Activated naive CD4-positive, alpha-beta T cell treated with Interleukin-2 at 50 U/mL for 16 hours (primary cell): ENCODE measurements at places on chromosomes 16 and 17.
A peak's percentile ranks its signal among the peaks of the same experiment; 100 is the strongest.

DNA sequence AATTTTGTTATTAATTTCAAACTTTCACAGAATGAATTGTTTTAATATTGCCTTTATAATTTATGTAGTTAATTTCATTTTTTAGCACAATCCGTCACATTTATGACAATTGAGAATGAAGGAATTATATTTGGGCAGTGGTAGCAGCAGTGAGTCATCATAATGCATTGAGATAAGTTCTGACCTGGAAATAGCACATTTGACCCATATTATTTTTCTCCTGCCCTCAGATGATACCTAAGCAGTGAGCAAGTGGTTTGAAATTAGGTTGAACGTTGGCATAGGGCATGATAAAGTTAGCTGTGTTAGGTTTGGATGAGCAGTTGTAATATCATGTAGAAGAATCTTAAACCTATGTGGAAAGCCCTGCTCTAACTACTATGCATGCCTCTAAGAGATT lies 1431.3 kb upstream of the CDH8 start:
- DNase-seq = no peak

GRCh38 chr16:87053016-87053982 lies 263.9 kb downstream of the C16orf95 start:
- no peak for DNase-seq

DNA sequence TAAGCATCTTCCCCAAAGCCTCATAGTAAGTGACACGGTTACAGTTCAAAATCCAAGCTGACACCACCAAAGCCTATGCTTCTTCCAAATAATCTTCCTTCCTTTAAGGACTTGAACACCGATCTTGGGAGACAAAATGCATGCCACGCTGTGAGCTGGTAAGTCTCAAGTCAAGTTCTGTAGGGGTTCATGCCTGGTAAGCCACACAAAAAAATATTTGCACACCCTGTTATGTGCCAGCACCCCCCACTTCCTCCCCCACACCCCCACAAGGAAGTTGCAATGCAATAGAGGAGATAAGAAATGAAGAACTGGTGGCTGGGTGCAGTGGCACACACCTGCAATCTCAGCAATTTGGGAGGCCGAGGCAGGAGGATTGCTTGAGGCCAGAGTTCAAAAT lies 5.6 kb downstream of the NOG start:
- DNase-seq = no peak

DNA sequence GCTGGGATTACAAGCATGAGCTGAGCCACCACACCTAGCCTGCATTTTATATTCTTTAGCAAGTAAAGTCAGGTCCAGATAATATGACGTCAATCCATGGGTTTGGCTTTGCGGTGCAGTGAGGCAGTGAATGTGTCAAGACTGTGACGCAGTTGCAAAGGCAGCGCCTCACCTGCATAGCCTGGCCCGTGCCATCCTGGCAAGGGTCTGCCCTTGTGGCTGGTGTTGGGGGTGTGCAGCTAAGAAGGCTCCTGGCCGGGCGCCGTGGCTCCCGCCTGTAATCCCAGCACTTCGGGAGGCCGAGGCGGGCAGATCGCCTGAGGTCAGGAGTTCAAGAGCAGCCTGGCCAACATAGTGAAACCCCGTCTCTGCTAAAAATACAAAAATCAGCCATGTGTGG lies 7.0 kb downstream of the PDF start:
- DNase-seq = no peak

DNA sequence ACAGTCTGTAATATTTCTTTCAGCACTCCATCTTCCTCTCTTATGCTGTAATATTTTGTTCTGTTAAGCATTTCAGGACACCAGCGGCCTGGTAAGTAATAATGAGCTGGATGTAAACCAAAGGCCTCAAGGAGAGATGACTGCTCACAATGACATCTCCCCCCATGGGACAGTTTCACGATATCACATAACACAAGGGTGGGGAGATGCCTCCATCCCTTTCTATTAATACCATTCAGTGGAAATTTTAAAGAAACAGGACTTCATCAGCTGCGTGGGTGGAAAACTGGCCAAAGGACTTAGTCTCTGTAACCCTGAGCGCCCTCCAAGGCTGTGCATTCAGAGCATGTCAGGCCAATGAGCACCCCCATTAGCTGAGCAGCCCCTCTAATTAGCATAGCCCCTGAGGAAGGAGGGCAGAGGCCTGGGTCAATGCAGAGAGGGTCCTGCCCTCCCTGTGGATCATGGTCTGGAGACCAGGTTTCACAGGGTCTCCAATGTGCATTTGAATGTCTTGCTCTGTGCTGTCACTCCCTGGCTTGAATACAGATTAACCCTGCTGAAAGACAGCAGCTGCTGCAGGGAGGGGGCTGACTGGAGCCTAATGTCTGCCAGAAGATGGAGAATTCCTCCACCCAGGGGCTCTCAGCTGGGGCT lies 156.4 kb downstream of the HS3ST2 start:
- no peak for DNase-seq

- DNase-seq = peak; percentile 12
These were observed at the start of gene CHST6 for GRCh38 chr16:75495076-75495674. CHST6 (minus strand) TSS chr16:75495441; CDS start chr16:75479828, 15,613 bp downstream.

GRCh38 chr17:43614561-43614960 lies 47.2 kb downstream of the MEOX1 start:
- no peak for DNase-seq

DNA sequence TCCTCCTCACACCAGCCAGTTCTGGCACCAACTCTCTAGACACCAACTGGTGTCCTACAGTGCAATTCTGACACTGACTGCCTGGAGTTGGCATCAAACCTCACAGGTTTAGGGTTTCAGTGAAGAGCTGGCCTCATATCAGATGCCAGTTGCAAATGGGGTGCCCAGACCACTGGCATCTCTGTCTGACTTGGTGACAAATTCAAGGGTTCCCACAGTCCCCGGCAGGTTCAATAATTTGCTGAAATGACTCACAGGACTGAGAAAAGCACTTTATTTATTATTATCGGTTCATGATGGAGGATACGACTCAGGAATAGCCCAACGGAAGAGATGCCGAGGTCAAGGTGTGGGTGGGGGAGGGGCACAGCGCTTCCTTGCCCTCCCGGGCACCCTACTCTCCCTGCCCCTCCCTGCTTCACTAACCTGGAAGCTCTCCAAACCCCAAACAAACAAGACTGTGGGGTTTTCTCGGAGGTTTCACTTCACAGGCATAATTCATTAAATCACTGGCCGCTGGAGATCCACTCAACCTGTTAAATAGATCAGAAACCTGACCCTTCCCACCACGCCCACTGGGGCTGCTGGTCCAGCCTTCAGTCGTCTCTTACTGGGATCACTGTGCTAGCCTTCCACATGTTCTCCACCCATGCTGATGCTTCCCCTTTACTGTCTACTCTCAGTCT lies 1.7 kb upstream of the NLRP1 start:
- DNase-seq = peak; percentile 33

- DNase-seq = no peak
These were observed 76.0 kb downstream of the ZNF18 start for GRCh38 chr17:11921296-11921695.

DNA sequence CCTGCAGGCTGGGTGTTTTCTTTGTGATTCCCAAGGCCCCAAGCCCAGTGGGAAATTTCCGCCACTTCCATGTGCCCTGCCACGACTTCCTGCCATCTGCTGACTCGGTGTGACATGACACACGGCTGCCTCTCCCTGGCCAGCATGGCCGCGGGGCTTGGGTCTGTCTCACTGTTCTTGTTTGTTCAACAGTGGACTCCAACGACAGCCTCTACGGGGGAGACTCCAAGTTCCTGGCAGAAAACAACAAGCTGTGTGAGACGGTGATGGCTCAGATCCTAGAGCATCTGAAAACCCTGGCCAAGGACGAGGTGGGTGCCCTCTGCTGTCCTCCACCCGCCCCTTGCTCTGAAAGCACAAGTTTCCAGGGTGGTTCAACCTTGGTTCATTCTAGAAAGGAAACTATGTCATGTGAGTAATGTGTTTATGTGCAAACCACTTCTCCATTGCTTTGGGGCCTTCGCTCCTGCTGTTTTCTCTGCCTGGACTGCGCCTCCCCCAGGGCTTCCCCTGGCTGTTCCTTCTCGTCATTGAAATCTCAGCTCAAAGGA lies 26.8 kb downstream of the KNOP1 start:
- DNase-seq = no peak

DNA sequence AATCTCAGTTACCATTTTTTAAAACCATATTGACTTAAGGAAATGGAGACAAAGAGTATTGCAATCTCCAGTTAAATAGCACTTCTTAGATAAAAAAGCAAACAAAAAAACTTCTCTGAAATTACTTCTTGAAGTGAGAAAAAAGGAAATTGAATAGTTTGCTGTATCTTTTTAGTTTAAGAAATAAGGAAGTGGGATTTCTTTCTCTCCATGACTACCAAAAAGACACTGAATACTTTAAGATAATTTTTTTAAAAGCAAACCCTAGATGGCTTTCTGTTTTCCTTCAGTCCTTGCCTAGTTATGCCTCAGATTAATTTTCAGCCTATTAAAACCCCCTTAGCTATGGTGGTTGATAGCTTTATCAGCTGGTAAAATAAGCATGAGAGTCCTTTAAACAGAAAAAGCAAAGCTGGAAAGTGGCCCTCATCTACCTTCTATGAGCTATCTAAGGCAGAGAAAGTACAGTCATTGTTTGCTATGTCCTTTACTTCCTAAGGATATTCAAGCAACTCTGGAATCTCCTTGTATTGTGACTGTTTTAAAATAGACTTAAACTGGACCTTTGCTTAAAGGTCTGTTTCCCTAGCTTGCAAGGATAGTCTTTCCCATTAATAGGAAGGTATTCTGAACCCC lies 28.6 kb downstream of the TPPP3 start:
- no peak for DNase-seq

DNA sequence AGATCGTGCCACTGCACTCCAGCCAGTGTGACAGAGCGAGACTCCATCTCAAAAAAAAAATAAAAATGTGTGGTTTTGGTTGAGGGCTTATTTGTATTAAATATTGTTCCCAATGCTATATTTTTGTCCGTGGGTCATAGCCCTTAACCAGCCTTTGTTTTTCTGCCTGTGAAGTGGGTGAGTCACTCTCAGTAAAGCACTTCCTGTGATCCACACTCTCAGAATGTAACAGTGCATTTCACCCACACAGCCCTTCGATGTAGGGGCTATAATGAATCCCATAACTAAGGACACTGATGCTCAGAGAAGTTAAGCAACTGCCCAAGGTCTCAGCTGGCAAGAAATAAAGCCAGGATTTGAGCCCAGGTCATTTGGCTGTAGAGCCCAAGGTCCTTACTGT lies 34.7 kb upstream of the POLR3E start:
- no peak for DNase-seq

GRCh38 chr16:64858076-64858475 lies 263.8 kb downstream of the CDH11 start:
- no peak for DNase-seq

DNA sequence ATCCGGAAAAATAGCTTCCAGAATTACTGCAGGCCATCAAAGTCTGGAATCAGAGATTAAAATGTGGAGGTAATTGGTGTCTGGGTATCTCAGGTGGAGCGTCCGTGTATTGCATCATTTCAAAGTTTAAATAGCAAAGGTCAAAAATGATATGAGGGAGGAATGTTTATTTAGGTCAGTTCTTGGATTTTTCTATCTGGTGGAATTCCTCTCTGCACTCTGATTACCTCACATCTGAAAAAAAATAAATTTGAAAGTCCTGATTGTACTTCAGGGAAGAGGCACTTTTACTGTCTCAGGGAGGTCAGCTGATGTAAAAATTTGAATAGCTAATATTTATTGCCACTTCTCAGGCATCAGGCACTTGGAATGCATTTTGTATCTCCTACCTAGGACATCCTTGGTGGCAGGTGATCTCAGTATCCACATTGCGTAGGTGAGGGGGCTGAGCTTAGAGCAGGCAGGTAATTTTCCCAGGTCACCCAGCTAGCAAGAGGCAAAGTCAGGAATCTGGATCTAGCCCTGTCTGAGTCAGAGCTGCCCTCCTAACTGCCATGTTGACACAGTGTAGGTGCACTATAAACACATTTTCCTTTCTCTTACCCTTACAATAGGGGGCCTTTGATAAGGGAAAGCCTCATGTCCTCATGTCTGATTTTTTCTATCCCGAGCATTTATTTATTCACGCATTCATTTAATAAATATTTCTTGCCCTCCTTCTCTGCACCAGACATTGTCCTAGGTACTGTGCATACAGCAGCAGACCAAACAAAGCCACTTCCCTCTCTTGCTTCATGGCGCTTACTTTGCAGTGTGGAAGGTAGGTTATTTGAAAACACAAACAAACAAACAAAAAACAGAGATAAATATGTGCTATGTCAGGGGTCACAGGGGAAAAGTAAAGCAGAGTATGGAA lies 454.3 kb downstream of the HAPSTR1 start:
- no peak for DNase-seq

GRCh38 chr17:63095879-63096278 lies 129.8 kb downstream of the TANC2 start:
- DNase-seq = no peak

DNA sequence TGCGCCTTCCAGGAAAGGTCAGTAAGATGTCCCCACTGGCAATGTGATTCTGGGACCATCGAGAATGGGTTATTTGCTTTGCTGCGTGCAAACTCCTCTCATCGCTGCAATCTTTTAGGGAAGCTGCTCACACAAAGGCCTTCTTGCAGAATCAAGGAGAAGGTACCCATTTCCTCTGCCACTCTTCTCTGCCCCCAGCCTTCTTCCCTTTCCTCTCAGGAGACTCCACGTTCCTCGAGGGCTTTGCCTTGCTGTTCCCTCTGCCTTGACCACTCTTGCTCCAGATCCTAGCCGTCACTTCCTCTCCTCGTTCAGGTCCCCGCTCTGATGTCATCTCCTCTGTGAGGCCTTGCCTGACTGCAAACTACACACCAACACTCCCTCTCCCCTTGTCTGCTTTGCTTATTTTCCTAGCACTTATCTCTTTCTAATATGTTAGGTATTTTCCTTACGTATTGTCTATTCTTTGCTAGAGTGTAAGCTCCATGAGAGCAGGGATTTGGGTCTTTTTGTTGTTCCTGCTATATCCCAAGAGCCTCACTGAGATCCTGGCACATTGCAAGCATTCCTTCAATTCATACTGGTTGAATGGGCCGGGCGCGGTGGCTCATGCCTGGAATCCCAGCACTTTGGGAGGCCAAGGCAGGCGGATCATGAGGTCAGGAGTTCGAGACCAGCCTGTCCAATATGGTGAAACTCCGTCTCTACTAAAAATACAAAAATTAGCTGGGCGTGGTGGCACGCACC lies 5.3 kb upstream of the CRK start:
- no peak for DNase-seq

DNA sequence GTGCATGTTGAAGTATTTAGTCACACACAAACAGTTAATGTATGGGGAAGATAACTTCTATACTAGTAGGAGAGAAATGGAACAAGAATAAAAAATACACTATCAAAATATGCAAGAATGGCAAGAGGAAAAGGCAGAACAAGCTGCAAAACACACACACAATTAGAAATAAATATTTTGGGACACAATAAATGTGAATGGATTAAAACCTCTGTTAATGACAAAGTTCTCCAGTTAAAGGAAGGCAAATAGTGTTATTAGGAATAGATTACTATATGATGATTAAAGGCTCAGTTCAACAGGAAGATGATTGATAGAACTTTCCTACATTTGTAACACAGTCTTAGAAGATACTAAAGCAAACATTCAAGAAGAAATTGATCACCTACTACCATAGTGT lies 106.3 kb upstream of the ZNF750 start:
- DNase-seq = no peak

GRCh38 chr16:89572073-89572484 lies 3.5 kb upstream of the CPNE7 start:
- no peak for DNase-seq

- no peak for DNase-seq
These were observed 32.9 kb downstream of the NPLOC4 start for GRCh38 chr17:81603846-81604610.
